ENCODE measurements at places on chromosomes 16 and 17. TPM values are rescaled to one million over a fixed set of nuclear protein-coding genes. Genes with fewer than 3 reads are reported as not detected.

GH1 gene
- not detected for total RNA-seq

TUBG1 gene
- total RNA-seq = 42.3 TPM

ADAM11 gene
- 0.56 TPM for total RNA-seq

ADAD2 gene
- 0.43 TPM for total RNA-seq

ST6GALNAC1 gene
- total RNA-seq = 1.8 TPM

BCL6B gene
- 2.0 TPM for total RNA-seq

ACSM2A gene
- total RNA-seq = 0.79 TPM

ODAD4 gene
- 1.6 TPM for total RNA-seq

ENPP7 gene
- not detected for total RNA-seq

MPV17L gene
- 0.05 TPM for total RNA-seq

CXCL16 gene
- 4.3 TPM for total RNA-seq

HOXB6 gene
- total RNA-seq = 0.24 TPM

PLCG2 gene
- 25.6 TPM for total RNA-seq

GNAO1 gene
- total RNA-seq = 21.0 TPM

HAP1 gene
- total RNA-seq = 0.21 TPM

CD300A gene
- 7.2 TPM for total RNA-seq

PRSS27 gene
- total RNA-seq = 8.8 TPM

ZNF821 gene
- total RNA-seq = 15.4 TPM

WNT9B gene
- total RNA-seq = not detected

CDRT15L2 gene
- not detected for total RNA-seq

SLC22A31 gene
- total RNA-seq = 1.3 TPM

EPOP gene
- 30.3 TPM for total RNA-seq

TMEM238L gene
- total RNA-seq = not detected

ACADVL gene
- 335 TPM for total RNA-seq

PRSS53 gene
- total RNA-seq = 6.2 TPM

SLC2A4 gene
- 0.17 TPM for total RNA-seq

LITAF gene
- total RNA-seq = 110 TPM

ITGAD gene
- total RNA-seq = 0.05 TPM

GAS2L2 gene
- total RNA-seq = 0.17 TPM

CETP gene
- 0.36 TPM for total RNA-seq

NAGS gene
- total RNA-seq = 1.4 TPM

FBXW10 gene
- 0.07 TPM for total RNA-seq
